Right cardiac atrium (tissue), 5 donors: ENCODE measurements at places on chromosomes 13 and 19. TPM values are rescaled to one million over a fixed set of nuclear protein-coding genes. Genes with fewer than 3 reads are reported as not detected.

DIAPH3 gene
- 0.29 TPM for total RNA-seq

C19orf85 gene
- not detected for total RNA-seq

C1QTNF9B gene
- not detected for total RNA-seq

TINCR gene
- not detected for total RNA-seq

ZNF98 gene
- total RNA-seq, result 2.3 TPM

CGB8 gene
- total RNA-seq, result not detected

OLFM2 gene
- total RNA-seq, result 5.9 TPM

PEAK3 gene
- 1.0 TPM for total RNA-seq

PARP4 gene
- total RNA-seq, result 25.0 TPM

PCDH9 gene
- 22.2 TPM for total RNA-seq

ISOC2 gene
- total RNA-seq, result 61.6 TPM

ZNF490 gene
- total RNA-seq, result 4.9 TPM

MEIOSIN gene
- total RNA-seq, result 0.25 TPM

ZNF563 gene
- 5.3 TPM for total RNA-seq

TMEM145 gene
- total RNA-seq, result 1.6 TPM

TNNT1 gene
- total RNA-seq, result 16.4 TPM

KCNN1 gene
- 0.84 TPM for total RNA-seq

ERICH6B gene
- not detected for total RNA-seq

ZNF534 gene
- total RNA-seq, result 0.59 TPM

FAM124A gene
- total RNA-seq, result 10.7 TPM

NLRP4 gene
- not detected for total RNA-seq

CYP2A6 gene
- not detected for total RNA-seq
